ENCODE measurements at places on chromosomes 5 and 9. TPM values are rescaled to one million over a fixed set of nuclear protein-coding genes. Genes with fewer than 3 reads are reported as not detected.

GRCh38 chr5:154494036-154494435, 16.0 kb upstream of the HAND1 start:
- H3K4me1 ChIP-seq = peaks cover 14% of the 10 kb centered on the region
- peak overlapping the region; percentile 22 for H3K4me3 ChIP-seq
- no peaks in the 10 kb centered on the region for H3K36me3 ChIP-seq
- peak overlapping the region; percentile 84 for H3K27ac ChIP-seq
- H3K27me3 ChIP-seq = peaks cover 5% of the 10 kb centered on the region
- no peak for DNase-seq

DNA sequence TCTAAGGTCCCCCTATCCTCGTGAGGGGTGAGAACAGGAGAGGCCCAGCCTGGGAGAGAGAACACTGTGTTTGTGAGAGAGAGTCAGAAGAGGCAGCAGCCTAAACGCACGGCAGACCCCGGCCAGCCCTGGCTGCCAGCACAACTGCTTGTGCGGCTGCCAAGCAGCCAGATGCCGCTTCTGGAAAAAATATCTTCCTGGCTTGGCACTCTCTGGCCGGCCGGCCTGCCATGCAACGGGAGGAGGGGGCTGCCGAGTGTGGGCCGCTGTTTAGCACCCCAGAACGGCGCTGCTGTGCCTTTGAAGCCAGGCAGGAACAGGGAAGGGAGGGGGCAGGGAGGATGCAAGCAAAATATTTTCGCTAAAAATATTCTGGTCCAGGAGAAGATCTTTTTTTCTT, 105.0 kb downstream of the FGF18 start:
- H3K4me3 ChIP-seq = no peak overlapping the region
- peaks cover 20% of the 10 kb centered on the region for H3K4me1 ChIP-seq
- DNase-seq = no peak
- no peak overlapping the region for H3K27ac ChIP-seq

GRCh38 chr5:61202213-61202612, 39.9 kb upstream of the SMIM15 start:
- H3K27me3 ChIP-seq = no peaks in the 10 kb centered on the region
- no peak overlapping the region for H3K4me3 ChIP-seq
- H3K36me3 ChIP-seq = peaks cover 13% of the 10 kb centered on the region
- no peak for DNase-seq
- peaks cover 6% of the 10 kb centered on the region for H3K4me1 ChIP-seq

The PDZD2 gene
- total RNA-seq = 23.3 TPM

Data from glutamatergic neuron (in vitro differentiated cells).